ENCODE measurements at places on chromosomes 2 and 18.

GRCh38 chr2:45134014-45134413 is 124.8 kb upstream of the SIX2 start:
- DNase-seq = no peak

GRCh38 chr2:72570413-72570812 is 255.4 kb downstream of the EXOC6B start:
- DNase-seq = no peak

- no peak for DNase-seq
Measured at GRCh38 chr2:205386109-205386508, 296.2 kb upstream of the NRP2 start.

GRCh38 chr18:44117821-44118220 is 562.9 kb upstream of the SETBP1 start:
- no peak for DNase-seq

Data from activated CD4-positive, alpha-beta T cell treated with anti-CD3 and anti-CD28 coated beads, Interleukin-2, amount 50 U/mL, for 1 hour (primary cell).